ENCODE measurements at places on chromosomes 6 and 20.

GRCh38 chr6:168856914-168857313 is 396.7 kb downstream of the THBS2 start:
- DNase-seq = no peak

DNA sequence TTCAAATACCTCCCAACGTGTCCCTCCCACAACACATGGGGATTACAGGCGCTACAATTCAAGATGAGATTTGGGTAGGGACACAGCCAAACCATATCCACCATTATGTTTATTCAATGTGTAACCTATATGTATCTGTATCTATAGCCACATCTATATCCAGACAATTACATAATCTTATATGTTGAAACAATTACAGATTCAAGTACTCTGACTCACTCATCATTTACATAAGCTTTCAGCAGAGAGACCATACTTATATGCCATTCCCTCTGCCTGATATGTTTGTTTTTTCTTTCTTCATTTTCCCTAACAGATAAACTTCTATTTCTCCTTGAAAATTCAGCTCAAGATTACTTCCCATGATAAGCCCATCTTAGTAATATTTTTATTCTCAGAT is 163.6 kb downstream of the LAMA2 start:
- DNase-seq = no peak

- DNase-seq = no peak
Observed at GRCh38 chr20:23332467-23332866, 18.1 kb upstream of the NXT1 start.

GRCh38 chr20:52948491-52948890 is 23.7 kb upstream of the TSHZ2 start:
- DNase-seq = no peak

- no peak for DNase-seq
Observed at GRCh38 chr6:132592855-132593254, 3.3 kb upstream of the TAAR5 start.

DNA sequence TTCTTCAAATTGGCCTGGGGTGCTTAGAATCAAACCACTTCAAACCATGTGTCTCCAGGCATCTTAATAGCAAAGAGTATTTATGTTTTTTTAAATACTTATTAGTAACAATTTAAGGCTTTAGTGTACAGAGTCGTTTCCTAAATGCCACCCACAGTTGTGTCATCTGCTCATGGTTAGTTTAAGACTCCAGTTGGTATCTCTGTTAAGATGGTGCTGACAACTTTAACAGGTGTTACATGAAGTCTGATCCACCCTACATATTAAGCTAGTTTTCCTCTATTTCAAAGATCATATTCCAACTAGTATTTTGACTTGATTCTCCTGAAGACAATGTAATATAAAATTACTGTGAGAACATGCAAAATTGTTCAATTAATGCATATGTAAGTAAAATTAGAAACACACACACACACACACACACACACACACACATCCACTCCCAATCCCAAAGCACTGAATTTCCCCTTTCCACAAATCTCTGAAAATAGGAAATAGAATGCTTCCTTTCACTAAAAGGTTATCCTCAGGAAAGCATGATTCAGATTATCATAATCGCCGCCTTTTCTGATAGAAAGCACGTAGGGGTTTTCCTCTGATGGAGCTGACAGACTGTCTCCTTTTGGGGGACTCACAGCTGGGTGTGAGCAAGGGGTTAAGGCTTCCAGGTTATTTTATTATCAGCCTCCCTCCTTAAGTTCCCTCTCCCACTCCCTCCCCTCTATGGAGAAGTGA is 10.5 kb downstream of the CNKSR3 start:
- DNase-seq = no peak

DNA sequence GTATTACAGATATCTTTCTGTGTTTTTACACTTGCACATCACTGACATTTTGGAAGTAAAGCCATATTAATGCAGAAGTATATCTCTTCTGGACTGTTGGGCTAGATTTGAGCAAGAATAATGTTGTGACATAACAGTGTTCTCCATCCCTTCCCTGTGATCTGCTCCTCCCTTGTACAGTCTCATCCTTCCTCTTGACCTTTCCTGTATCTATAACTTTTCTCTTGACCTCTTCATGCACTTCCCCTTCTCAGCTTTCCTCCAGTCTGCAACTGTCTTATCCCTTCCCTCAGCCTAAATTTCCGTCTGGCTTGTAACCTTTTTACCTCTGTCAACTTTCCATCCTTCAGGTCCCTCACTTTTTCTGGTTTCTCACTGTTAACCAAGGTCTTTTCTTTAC is 29.8 kb downstream of the NCOA3 start:
- no peak for DNase-seq

GRCh38 chr6:157569543-157569942 is 188.6 kb downstream of the ZDHHC14 start:
- DNase-seq = no peak

DNA sequence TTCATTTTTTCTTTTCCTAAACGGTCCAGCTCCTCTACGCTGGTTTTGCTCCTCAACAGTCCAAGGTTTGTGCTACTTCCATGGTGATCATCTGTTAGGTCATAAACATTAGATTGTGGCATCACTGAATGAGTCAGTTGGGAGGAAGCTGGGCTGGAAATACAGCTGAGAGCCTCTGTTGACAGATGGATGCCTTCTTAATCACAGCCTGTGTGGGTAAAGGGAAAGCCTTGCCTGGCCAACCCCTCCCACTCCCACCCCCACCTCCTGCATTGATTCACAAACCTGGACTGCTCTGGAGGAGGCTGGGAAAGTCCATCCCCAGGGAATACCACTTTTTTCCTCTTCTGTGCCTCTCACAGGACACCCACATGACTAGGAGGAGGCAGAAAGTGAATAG is 180.6 kb upstream of the CCN2 start:
- DNase-seq = no peak

GRCh38 chr6:75673884-75674283 is 72.2 kb downstream of the SENP6 start:
- no peak for DNase-seq

DNA sequence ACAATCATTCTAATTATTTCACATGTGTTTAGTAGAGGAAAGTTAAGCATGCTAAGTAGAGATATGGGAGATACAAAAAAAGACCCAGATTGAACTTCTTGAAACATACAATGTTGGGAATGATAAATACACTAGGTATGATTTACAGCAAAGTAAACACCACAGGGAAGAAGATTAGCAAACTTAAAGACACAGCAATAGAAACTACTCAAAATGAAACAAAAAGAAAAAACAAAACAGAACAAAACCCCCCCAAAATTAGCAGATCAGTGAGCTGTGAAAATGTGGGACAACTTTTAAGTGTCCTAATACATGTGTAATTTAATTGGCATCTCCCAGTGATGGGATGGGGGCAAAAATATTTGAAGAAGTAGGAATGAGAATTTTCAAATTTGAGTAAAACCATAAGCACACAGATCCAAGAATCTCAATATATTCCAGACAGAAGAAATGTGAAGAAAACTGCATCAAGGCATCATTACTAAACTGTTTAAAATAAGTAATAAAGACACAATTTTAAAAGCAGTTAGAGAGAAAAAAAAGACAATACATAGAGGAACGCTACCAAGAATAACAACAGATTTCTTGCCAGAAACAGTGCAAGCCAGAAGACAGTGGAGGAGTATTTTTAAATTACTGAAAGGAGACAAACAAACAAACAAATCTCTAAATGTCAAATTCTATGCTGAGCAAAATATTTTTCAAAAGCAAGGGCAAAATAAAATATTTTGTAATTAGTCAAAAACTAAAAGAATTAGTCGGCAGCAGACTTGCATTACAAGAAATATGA is 473.7 kb downstream of the QKI start:
- DNase-seq = no peak

GRCh38 chr6:19831358-19831757 is 5.8 kb upstream of the ID4 start:
- DNase-seq = no peak

DNA sequence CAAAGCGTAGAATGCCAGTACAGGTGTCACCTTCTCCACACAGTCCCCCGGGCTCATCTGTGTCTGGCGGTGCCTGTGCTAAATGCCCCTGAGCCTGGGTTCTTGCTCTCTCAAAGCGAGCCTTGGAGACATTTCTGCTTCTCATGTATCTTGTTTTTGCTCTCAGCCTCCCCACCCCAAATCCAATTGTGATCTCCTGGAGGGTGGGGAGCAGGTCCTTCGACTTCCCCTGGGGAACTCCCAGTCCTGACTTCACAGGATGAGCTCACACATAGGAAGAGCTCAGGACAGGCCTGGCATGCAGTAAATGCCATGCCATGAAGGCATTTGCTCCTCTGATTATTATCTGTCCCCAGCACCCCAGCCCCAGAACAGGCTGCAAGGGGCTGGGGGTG is 58.1 kb downstream of the NOL4L start:
- no peak for DNase-seq

- DNase-seq = no peak
Observed at GRCh38 chr20:58106143-58106750, 122.2 kb downstream of the ANKRD60 start.

DNA sequence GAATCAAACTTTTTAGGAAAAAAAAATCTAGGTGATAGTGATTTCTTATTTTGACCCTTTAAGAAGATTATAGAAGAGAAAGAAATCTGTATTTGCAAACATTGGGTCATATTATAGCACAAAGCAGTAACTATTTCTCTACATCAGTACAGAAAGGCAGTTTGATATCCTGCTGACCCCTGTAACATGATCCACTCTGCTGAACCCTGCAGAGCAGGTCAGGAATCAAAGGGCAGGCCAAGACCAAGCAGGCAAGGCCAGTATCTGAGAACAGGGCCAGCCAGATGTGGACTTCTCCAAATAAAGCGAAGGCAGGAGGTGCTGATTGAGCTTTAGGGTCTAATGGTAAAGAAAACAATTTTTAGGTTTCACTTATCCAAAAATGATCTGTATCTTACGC is 239.4 kb downstream of the PTPRK start:
- no peak for DNase-seq

GRCh38 chr6:107712237-107712664 is 111.9 kb downstream of the SCML4 start:
- DNase-seq = no peak

GRCh38 chr20:29409833-29410805 is 1847.3 kb upstream of the DEFB115 start:
- DNase-seq = no peak

- DNase-seq = no peak
Observed at GRCh38 chr20:21465799-21466198, 48.1 kb downstream of the NKX2-2 start.

- DNase-seq = no peak
Observed at GRCh38 chr6:138031850-138032249, 75.4 kb downstream of the PERP start.

GRCh38 chr6:64010010-64010409 is 374.4 kb downstream of the PHF3 start:
- DNase-seq = no peak

DNA sequence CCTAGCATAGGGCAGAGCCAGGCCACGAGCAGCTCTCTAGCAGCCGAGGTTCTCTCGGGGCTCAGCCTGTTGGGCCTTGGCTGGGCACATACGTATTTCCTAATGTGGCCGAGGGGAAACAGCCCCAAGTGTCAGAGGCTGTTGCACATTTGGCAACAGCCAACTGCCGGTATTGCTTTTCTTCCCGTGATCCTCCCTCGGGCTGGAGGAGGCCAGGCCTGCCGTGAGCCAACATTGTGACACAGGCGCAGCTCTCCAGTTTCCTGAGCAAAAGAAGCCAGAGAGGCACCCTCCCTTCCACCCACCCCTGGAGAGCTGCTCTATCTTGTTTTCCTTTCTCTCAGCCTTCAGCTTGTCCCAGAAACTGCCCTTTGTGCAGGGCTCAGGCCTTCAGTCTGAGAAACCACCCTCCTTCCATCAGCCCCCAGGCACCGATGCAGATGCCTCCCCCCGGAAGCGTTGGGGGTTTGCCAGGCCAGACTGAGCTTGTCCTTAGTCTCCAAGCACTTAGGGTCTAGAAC is 5.1 kb upstream of the BPI start:
- DNase-seq = peak; percentile 12

GRCh38 chr6:107823047-107823557 is 1.0 kb downstream of the SCML4 start:
- DNase-seq = no peak

DNA sequence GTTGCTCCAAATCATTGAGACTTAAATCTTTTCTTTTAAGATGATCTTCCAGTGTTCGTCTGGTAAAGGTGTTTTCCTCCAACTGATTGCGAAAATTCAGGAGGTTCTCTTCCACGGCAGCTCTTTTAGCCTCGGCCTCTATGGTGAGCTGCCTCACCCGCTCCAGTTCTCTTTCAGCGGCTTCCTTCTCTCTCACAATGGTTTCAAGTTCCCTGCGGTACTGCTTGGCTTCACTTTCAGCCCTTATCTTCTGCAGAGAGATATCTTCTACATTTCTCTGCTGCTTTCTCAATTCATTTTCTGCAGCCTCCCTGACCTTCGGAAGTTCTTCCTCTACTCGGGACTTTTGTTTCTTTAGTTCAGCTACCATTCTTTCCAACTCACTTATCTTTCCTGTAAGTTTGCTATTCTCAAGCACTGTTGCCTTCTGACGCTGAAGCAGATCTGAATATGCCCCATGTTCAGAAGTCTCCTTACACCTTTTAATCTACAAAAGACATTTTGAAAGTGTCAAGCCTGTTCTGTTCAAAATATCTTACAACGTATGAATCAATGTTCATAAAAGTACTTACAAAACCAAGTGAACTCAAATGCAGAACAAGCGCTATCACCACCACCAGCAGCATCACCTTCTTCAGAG is 22.3 kb downstream of the DST start:
- no peak for DNase-seq

GRCh38 chr6:26161322-26161721 is 74.1 kb downstream of the HFE start:
- DNase-seq = no peak

DNA sequence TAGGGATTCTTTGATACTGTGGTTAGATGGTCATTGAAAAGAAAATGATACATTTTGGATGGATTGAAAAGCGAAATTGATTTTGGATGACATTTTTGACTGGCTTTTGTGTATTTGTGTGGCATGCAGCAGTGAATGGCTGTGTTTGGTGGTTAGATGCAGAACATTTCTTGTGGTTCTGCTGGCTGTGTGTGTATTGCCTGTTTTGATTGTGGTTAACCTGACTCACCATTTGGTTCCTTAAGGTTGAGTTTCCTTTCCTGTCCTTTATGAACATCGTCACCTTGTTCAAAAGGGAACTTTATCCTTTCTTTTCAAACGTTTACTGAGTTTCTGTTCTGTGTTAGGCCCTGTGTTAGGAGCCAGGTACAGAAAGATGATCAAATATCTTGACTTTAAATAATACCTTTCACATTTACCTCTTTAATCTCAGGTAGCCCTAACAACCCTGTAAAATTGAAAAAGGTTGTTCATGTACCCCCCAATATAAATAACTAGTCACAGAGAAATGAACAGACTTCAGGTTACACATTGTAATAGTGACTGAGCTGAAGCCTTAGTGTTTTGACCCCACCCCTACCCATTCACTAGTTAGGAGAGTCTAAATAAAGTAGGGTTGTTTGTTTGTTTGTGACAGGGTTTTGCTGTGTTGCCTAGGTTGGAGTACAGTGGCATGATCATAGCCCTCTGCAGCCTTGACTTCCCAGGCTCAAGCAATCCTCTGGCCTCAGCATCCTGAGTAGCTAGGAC is 23.8 kb downstream of the ANKS1A start:
- no peak for DNase-seq

GRCh38 chr6:53179961-53180651 is 31.5 kb upstream of the GCM1 start:
- no peak for DNase-seq
